ENCODE measurements at places on chromosomes 16 and 17.

- DNase-seq: peak; percentile 75
Measured at GRCh38 chr17:27494192-27495091, 38.2 kb downstream of the KSR1 start.

DNA sequence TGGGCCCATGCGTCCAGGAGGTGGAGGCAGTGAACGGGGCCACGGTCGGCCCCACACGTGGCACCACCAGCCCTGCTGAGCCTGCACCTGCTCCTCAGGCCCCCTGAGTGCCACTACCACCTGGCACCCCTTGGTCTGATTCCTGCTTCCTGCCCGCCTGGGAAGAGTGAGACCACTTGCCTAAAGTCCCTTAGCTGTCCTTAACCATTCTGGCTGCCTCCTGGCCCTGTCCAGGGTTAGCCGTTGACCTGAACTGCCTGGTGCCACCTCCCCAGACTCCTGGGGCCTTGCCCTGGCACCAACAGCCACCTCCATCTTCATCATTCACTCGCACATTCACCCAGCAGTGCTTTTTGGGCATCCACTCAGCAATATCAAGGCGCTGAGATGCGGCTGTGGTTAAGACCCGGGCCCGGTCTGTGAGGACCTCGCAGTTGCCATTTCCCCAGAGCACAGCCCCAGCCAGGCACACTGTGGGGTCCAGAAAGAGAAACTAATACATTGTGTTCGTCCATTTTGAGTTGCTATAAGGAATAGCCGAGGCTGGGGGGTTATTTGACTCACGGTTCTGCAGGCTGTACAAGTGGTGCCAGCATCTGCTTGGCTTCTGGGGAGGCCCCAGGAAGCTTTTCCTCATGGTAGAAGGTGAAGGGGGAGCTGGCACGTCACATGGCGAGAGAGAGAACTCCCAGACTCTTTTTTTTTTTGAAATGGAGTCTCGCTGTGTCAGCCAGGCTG, 318.4 kb downstream of the SEC14L1 start:
- DNase-seq: no peak

- no peak for DNase-seq
Measured at GRCh38 chr17:49334744-49335512, 27.1 kb downstream of the ZNF652 start.

GRCh38 chr16:11342021-11342855, 3.0 kb upstream of the RMI2 start:
- DNase-seq: no peak

GRCh38 chr17:9956474-9957131, 51.5 kb upstream of the RCVRN start:
- DNase-seq: no peak

DNA sequence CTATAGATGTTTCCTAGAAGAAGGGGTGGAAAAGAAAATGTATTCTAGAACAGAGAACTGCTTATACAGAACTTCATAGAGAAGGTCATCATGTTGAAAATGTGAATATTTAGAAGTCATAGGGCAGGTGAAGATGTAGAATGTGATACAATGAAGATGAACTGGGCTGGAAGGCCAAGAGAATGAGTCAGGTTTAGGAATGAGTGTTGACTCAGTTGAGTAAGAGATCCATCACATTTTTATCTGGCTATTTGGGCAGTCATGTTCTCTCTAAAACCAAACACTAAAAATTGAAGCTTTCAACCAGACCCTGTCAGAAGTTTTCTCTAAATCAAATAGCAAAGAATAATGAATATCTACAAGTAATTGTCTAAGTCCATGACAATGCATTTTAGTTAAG, 660.5 kb downstream of the KCNJ2 start:
- DNase-seq: no peak

GRCh38 chr17:20266806-20267458, 200.4 kb downstream of the LGALS9B start:
- no peak for DNase-seq

GRCh38 chr17:73595479-73595878, 48.8 kb downstream of the SDK2 start:
- DNase-seq: no peak

GRCh38 chr17:67225316-67225715, 19.7 kb downstream of the HELZ start:
- no peak for DNase-seq

GRCh38 chr16:69566981-69567680, 1.4 kb downstream of the NFAT5 start:
- DNase-seq: no peak

- no peak for DNase-seq
Measured at GRCh38 chr17:31067691-31068184, 27.0 kb upstream of the NF1 start.

DNA sequence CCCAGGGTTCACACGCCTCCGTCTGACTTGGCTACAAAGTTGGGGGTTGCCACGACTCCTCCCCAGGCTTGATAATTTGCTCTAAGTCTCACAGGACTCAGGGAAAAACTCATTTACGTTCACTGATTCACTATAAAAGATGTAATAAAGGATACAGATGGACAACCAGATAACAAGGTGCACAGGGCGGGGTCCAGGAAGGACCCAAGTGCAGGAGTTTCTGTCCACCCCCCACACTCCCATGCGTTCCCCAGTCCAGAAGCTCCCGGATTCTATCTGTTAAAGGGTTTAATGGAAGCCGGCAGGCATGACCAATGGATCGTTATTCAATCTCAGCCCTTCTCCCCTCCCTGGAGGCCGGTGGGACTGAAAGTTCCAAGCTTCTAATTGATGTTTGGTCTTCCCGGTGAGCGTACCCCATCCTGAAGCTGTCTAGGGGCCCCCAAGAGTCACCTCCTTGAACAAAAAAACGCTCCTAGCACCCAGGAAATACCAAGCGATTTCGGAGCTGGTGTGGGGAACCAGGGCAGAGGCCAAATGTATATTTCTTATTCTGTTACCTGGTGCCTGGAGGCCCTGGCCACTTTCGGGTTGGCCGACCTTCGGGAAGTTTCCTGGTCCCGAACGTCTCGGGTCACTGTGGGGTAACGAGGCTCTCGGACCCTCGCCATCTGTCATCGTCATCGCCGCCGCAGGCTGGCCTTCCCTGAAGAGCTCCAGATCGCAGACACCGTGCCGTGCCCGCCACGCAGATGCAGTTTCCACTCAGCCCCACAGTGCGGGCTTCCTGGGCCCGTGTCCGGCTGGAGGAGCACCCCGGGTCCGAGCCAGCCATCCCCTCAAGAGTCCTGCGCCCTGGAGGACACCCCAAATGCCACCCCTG, 13.5 kb upstream of the METRNL start:
- DNase-seq: no peak

- no peak for DNase-seq
Measured at GRCh38 chr17:3772764-3773163, 28.2 kb downstream of the ITGAE start.

DNA sequence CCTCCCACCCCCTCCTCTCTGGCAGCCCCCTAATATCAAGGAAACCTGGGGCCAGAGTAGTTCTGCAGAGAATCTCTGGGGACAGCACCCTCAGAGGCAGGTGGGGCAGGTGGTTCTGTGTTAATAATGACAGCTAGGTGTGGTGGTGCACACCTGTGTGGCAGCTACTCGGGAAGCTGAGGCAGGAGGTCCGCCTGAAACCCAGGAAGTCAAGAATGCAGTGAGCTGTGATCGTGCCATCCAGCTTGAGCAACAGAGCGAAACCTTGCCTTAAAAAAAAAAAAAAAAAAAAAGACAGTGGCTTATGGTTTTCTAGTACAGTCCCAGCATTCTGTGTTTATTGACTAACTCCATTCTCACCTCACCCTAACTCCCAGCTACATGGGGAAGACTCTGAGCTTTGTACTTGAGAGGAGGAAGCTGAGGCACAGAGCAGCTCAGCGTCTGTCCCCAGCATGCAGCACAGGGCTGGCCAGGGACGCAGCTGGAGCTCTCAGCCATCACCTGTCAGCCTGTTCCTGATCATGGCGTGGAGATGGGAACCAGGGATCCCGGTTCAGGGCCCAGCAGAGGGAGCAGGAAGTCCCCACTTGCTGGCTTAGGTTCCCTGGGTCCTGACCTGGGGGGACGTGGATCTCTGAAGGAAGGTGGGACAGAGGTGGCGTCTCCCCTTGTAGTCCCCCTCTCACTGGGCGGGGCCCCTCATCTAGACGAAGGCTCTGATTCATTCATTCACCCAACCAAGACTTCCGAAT, 6.1 kb downstream of the DBNDD1 start:
- no peak for DNase-seq

- DNase-seq: peak; percentile 83
Measured at GRCh38 chr16:81645266-81645694, 133.8 kb upstream of the PLCG2 start.

GRCh38 chr16:56042416-56042815, 148.9 kb upstream of the GNAO1 start:
- DNase-seq: no peak

DNA sequence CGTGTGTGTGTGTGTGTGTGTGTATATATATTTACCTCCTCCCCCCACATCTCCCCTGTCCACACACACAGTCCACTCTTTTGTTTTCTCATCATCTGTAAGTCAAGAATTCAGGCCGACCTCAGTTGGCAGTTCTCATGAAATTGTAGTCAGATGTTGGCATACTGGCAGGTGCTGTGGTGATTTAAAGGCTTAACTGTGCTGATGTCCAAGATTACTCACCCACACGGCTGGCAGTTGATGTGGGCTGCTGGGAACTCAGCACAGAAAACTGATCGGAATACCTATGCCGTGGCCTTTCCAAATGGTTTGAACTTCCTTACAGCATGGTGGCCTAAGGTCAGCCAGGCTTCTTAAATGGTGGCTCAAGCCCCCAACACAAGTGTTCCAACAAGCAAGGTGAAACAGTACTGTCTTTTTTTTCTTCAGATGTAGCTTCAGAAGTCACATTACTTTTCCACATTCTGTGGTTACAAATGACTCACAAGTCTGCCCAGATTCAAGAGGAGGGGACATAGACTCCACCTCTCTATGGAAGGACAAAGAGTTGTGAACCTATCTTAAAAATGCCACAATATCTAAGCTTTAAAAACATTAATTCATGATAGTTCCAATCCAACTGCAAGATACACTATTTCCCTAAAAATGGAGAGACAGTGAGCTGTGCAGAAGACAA, 198.5 kb upstream of the HS3ST4 start:
- no peak for DNase-seq

DNA sequence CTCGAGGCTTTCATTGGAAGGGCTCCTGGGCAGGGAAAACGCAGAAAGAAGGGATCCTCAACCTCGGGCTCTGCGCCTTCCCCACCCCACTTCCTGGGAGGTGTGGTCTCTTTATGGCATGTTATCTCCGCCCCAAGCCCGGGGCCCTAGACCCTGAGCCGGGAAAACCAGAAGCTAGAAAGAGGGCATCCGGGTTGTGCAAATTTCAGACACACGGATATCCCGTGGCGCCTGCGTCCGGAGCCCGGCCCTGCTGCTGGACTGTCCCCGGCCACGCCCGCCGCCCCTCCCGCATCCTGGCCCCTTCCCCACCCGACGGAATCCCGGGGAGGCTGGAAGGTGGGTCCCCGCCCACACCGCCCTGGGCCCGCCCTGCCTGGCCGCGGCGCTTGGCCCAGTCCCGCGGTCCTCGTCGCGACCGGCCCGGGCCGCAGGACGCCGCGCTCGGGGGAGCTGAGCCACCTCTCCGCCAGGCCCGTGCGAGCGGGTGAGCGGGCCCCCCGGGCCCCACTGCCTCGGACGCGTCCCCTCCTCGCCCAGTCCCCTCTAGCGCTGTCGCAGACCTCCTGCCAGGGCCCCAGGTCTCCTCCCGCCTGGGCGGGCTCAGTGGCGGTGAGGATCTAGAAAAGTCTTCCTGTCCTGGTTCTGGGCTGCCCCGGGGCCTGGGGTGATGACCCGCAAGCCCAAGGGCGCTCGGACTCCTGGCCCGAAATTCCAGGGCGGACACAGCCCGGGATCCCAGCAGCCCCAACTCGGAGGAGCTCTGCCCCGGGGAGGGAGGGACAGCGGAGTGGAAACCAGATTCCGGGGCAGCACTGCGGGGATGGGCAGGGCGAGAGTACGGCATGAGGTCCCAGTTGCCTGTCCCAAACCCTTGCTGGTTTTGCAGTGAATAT, at the start of gene SLC16A5:
TSS of gene SLC16A5 (plus strand) at position 397 of the 896 bp plus-strand sequence. CDS start 5,683 bp downstream, outside the sequence.
- peak; percentile 42 for DNase-seq

DNA sequence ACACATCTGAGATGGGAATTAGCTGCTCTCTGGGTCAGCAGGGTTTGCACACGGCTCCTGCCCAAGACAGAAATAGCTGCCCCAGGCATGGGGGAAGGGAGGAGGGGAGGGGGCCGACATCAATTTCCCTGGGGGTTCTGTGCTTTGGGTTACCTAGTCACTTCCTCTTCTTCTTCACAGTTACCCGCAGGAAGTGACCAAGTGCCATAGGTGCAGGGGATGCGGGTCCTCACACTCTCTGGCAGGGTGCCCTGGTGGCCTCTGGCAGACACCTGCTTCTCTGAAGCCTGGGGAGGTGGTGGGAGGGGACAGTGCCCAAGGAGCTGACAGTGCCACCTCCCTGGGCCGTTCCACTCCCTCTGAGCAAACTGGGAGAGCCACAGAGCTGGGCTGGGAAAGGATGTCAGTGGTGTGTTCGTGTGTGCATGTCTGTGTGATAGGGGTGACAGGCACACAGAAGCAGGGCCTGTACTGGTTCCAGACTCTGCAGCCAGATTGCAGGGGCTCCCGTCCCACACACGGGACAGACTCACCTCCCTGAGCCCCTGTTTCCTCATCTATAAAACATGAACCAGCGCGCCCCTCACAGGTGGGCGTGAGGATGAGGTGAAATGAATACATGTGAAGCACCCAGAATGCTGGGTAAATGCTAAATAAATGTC, 18.2 kb downstream of the SCN4A start:
- DNase-seq: no peak

GRCh38 chr17:43314611-43315011, 80.8 kb upstream of the RNU2-1 start:
- no peak for DNase-seq

- DNase-seq: no peak
Measured at GRCh38 chr17:55889271-55889670, 138.4 kb downstream of the PCTP start.

DNA sequence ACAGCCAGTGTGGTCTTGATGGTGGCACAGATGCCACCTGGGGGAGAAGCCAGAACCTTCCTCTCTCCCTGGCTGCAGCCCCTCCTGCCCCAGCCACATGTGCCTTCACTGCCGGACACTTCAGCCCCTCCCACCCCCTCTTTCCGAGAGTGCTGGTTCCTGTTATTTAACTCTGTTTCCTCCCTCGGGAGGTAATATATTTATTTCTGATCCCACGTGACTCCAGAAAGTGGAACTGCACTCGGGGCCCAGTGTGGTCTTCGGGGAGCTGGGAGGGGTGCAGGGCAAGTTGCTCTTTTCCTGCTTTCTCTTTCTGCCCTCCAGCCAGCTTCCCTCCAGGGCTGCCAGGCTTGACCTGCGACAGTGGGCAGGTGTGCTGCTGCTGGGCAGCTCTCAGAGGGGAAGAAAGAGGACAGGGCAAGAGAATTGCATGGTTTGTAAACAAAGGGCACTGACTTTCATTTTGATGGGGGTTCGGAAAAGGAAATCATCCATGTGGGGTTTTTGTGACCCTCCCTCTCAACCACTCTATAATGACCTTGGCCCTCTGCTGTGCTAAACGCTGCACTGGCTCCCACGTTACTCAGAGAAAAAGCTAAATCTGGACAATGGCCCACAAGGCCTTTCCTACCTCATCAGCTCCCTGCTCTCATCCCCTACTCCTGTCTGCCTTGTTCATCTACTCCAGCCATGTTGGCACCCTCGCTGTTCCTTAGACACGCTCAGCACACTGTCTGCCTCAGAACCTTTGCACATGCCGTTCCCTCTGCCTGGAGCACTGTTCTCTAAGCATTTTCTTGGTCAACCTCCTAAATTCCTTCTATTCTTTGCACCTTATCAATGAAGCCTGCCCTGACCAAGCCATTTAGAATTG, 8.2 kb upstream of the CIITA start:
- peak; percentile 70 for DNase-seq

GRCh38 chr16:57026778-57027062, 37.4 kb downstream of the NLRC5 start:
- DNase-seq: no peak
